ENCODE measurements at places on chromosomes 4 and X.

DNA sequence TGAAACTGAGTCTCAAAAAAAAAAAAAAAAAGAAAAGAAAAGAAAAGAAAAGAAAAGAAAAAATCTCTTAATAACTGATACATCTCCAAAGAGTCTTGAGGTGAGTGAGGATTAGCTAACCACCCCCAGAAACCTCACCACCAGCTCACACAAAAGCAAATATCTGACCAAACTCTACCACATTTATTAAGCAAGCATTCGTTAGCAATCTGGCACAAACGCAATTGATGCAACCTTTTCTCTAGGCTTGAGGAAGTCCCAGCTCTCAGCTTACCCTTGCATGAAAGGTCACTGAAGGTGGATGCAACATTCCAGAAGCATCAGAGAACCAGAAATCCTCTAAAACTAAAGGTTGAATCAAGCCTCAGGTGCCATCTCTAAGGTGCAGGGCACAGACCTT, 231.9 kb upstream of the BCOR start:
- no peak for DNase-seq

- DNase-seq, result no peak
These were observed 1005.5 kb downstream of the ARAP2 start for GRCh38 chr4:35238793-35239192.

DNA sequence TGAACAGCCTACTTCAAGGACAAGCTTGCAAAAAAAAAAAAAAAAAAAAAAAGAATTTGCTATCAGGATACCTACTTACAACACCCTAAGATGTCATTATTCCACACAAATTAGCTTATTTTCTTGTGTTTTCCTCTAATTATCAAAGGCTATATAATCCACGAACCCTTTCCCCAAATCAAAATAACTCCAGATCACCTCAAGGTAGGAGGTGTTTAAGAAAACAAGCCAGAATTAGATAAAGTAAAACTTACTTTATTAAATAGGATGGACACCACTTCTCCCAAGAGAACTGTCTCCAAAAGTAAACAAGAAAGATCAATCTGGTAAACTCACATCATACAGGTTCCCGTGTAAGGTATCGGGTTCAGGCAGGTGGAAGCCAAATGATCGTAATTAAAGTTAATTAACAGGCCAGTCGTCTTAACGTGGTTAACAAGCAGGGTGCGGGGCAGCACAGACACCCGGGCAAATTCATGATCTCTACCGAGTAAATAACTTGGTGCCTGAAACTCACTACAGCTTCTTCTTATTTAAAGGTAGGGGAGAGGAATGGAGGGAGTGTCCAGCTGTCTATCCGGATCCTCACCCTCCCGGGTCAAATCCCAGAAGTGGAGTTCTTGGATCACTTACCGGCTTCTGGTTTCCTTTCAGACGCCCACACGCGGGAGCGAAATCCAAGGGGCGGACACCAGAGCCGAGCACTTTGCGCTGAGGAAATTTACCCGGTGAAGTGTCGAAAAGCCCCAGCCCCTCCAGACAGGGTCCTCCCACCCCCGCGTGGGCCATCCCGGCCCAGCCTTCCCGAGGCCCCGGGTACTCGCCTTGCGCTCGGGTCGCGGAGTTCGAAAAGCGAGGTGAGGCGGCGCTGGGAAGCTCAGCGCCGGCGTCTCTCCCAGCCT, 708 bp downstream of the ARAP2 start:
- DNase-seq, result no peak

- no peak for DNase-seq
These were observed 77.3 kb upstream of the MSX1 start for GRCh38 chr4:4781936-4782707.

DNA sequence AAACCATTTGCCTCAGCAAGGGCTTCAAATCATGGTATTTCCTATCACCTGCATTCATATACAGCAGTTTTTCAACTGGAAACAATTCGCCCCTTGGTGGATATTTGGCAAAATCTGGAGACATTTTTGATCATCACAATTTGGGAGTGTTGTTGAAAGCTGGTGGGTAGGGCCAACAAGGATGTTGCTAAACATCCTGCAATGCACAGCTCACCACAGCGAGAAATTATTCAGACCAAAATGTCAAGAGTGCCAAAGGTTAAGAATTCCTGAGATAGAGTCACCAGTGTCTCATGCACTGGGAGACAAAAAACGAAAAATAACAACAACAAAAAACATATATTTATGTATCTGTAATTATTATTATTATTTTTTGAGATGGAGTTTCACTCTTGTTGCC, 435.2 kb upstream of the CTSO start:
- no peak for DNase-seq

DNA sequence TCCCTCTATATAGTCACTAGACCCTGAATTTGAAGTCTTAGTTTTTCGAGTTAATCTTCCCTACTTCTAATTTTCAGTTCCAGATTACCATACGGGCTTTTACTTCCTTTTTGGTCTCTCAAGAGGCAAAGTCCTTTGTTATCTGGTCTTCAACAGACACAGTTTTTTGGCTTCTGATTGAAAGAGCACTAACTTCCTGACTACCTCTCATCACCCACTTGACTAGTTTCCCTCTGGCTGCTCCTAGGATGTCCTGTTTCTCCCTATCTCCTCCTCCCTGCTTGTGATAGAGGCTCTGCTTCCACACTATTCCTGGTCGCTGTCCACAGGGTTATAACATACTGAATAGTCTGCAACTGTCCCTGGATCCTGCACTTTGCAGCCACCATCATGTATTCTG, 16.7 kb upstream of the WDR44 start:
- DNase-seq, result no peak

DNA sequence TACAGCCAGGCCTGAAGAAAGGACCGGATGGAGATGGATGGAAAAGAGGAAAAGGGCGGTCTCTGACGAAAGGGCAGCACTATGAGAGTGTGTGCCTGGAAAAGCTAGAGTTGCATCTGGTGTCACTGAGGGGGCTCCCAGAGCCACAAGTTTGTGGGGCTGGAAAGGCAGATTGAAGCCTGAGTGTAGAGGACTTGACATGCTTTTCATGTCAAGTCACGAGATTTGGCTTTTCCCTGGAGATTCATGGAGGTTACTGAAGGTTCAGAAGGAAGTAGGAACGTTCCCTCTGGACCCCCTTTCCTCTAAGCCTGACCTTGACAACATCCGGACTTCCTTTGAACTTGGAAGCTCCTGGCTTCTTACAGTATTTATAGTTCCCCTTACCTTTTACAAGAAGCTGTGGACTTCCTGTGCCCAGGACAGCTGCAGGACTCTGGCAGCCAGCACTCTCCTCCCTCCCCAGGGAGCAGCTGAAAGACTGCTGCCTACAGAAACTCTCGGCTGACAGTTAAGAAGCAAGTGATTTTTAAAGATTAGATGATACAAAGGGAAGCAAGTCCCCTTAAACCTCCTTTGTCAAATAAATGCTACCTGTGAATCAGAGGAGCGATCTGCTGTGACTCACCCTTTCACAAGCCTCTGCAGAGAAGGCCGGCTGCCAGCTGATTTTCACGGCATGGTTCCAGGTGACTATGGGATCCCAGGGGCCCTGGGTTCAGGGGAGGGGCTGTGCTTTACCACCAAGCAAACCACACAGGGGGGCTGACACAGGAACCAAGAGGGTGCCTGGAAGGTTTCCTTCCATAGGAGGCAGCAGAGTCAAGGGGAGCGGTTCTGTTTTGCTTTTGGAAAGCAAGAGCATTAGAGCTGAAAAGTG, 72.9 kb upstream of the STIM2 start:
- DNase-seq, result peak; percentile 88

GRCh38 chr4:61828960-61829359, 628.8 kb downstream of the ADGRL3 start:
- no peak for DNase-seq

DNA sequence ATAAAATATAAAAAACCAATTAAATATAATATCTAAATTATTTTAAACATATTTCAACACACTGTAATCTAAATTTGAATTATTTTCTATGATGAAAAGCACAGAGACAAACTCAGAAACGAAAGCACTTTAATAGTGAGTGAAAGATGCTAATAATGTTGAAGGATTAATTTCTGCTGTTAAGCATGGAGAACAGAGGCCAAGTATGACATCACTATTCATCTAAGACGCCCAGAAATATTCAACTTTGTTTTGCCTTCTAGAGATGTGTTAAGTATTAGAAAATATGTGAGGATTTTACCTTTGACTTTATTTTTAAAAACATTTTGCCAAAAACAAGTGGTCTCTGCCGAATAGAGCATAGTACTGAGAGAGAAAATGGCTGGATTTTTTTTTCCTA, 19.3 kb downstream of the ARHGEF6 start:
- DNase-seq, result no peak

DNA sequence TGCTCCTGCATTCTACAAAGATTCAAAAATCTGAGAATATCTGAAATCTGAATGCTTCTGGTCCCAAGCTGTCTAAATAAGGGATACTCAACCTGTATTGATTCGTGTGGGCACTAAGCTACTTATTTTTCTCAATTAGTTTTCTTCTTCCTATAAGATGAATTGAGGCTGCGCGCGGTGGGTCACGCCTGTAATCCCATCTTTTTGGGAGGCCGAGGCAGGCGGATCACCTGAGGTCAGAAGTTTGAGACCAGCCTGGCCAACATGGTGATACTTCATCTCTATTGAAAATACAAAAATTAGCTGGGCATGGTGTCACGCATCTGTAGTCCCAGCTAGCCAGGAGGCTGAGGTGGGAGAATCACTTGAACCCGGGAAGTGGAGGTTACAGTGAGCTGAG, 122.3 kb downstream of the PDLIM5 start:
- DNase-seq, result no peak

DNA sequence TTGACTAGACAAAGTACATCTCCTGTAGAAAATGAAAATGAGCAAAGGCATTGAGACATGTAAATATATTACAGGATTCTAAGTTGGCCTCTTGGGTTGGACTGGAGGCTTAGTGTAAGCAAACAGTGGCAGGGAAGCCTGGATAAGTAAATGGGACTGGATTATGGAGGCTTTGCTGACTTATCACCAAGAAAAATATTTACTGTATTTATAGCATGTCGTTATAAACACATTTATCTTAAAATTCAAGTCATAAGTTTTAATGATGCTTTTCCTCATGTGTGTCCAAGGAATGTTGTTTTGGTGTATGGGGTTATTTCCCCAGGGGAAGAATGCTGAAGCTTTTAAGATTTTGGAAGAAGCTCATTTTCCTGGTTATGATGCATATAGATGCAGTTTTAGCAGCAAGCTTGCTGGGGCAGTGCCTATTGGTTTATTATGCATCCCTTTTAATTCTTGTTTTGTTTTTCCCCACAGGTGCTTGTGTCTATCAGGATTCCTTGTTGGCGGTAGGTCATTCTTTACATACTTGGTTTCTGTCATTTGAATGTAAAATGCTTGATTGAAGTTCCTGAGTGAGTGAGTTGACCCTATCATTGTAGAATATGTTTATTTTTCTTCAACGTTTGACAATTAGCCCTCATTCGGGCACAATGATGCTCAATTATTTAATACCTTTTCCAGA, 8.5 kb downstream of the FRAS1 start:
- no peak for DNase-seq

DNA sequence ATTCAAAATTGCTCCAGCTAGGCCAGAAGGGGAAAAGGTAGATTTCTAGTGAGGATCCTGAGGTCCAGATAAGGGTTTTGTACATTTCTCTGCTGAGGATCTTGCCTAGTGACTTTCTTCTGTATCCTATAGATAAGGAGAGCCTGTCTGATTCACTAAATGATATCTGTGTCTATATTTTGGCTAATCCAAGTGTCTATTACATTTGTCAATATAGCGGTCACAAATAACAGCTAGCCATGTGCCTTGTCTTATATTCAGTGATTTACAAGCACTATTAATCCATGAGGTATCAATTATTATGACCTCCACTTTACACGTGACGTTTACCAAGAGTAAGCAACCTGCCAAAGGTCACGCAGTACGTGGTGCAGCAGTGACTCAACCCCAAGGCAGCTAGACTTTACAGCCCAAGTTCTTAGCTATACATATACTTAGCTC, 41.6 kb downstream of the TMEM165 start:
- no peak for DNase-seq

GRCh38 chr4:7731437-7731836, 208.2 kb downstream of the AFAP1 start:
- DNase-seq, result no peak

GRCh38 chr4:8769645-8770517, 101.8 kb downstream of the HMX1 start:
- DNase-seq, result no peak

GRCh38 chr4:60589425-60589824, 610.7 kb upstream of the ADGRL3 start:
- DNase-seq, result no peak

GRCh38 chr4:23866450-23867075, 23.3 kb downstream of the PPARGC1A start:
- no peak for DNase-seq

GRCh38 chrX:111282139-111282538, 11.9 kb upstream of the CAPN6 start:
- DNase-seq, result no peak

- DNase-seq, result no peak
These were observed 71.0 kb downstream of the PRSS12 start for GRCh38 chr4:118281611-118282442.

GRCh38 chrX:138127314-138127713, 561.4 kb downstream of the ZIC3 start:
- no peak for DNase-seq

DNA sequence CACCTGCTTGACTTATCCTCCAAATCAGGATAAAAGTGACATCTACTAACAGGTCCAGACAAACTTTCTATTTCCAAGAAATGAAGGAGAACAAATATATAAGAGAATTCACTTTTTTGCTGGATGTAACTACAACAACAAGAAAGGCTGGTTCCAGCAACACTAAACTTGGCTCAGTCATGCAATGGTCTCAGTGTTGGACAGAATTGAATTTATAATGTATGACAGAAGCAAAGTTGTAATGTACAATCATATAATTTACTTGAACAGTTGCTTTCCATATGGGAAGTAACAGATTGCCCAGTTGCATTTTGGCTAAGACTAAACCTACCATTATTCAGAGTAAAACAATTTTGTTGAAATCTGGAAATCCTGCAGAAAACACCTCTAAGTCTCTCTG, 183.3 kb upstream of the INTU start:
- DNase-seq, result no peak

- no peak for DNase-seq
These were observed 12.7 kb upstream of the UBA6 start for GRCh38 chr4:67713529-67714247.

DNA sequence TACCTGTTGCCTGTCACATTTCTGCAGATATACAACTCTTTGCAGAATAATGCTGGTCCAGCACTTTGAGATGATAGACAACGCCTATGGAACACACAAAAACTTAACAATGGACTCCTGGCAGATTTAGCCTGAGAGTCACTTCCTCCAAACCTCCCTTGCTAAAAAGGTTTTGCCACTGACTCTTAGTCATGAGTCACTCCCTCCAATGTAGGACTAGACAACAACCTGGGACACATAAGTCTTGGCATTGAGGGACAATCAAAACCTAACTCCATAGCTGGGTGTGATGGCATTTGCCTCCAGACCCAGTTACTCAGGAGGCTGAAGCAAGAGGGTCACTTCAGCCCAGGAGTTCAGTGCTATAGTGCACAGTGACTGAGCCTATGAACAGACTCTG, 22.0 kb upstream of the EIF4E start:
- DNase-seq, result no peak

DNA sequence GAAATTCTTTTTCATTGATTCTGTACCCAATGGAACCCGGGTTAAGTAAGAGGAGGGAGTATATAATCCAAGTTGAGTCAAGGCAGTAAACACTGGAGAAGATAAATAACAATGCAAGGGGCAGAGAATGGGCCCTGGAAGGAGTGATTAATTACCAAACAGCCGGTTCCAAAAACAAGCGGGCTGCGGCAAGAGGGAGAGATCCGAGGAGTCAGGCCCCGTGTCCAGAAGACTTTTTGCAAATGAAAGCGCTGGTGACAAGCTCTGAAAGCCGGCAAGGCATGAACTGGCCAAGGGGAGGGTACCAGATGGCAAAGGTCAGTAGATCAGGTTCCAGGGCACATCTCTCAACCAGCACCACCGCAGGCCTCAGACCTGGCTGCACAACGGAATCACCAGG, 294.9 kb downstream of the BCOR start:
- DNase-seq, result no peak

All from OCI-LY7 (cell line).